ENCODE measurements at places on chromosomes 7 and 10.

- DNase-seq = no peak
Measured at GRCh38 chr7:110283056-110283455, 807.9 kb upstream of the LRRN3 start.

DNA sequence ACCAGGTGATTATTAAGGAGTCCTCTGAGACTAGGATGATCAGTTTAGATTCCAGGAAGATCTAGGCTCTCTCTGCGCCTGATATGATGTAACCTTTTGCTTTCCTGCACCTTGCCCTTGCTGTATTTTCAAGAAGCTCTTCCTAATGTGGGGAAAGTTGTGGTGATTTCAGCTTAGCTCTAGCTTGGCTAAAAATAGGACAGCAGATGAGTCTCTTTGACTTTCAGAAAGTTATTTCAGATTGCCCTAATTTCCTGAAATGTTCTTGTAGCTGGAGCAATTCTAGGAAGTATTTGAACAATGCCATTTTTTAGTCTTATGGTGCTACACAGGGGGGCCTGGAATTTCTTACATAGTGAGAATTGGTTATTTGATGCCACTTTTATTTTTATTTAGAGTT is 3.8 kb downstream of the LCOR start:
- DNase-seq = no peak

DNA sequence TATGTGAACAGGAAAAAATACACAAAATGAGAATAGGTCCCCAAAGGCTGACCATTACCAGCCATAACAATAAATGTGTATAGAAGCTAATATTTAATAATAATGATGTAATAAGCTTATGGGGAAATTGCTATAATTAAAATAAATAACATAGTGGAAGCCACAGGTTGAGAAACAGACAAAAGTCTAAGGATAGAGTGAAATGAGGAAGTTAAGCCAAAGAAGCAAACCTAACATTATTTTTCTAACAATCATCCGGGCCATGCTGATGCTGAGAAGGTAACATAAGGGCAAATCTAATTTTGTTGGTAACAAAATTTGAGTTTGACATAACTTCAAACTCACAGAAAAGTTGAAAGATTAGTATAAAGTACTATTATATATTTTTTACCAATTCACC is 115.9 kb downstream of the MICU1 start:
- DNase-seq = no peak

DNA sequence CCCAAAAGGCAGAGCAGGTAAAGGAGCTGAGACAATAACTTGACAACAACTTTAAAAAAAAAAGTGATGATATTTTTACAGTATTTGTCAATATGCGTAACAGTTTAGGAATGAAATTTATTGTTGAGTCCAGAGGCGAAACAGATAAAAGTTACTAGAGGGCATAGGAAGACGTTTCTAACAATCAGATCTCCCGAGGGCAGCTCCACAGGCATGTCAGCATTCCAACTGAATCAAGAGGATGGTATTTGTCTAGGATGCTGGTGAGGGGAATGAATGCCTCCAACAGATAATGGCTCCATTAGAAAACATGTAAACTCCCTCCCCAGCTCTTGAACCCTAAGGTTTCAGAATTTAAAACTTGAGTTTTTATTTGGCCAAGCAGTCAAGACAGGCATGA is 733.9 kb upstream of the SORCS1 start:
- DNase-seq = no peak

DNA sequence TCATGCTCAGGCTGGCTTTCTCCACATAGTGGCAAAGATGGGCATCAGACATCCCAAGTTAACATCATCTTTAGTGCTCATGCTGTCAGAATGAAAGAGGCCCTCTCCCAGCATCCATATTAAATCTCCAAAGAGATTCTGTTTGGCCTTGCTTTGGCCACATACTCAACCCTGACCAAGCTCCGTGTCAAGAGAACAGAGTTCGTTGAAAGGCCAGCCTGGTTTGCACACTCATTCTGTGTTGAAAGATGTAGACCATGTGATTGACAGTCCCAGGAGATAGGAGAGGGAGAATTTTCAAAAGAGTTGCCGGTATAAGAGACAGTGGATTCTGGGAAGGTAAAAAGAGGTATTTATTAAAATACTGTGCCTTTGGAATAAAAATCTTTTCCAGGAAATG is 19.7 kb downstream of the MET start:
- DNase-seq = no peak

All from right hindlimb (tissue), 1 donor.